ENCODE measurements at places on chromosomes 3 and 15.

- DNase-seq: no peak
Observed at GRCh38 chr3:14214764-14215163, 36.1 kb downstream of the LSM3 start.

- no peak for DNase-seq
Observed at GRCh38 chr3:194166682-194167479, 30.9 kb downstream of the HES1 start.

GRCh38 chr3:143716731-143717130, 131.5 kb downstream of the SLC9A9 start:
- no peak for DNase-seq

- no peak for DNase-seq
Observed at GRCh38 chr3:124576565-124577493, 153.4 kb upstream of the UMPS start.

GRCh38 chr15:49904296-49904695, 214.7 kb downstream of the ATP8B4 start:
- no peak for DNase-seq

DNA sequence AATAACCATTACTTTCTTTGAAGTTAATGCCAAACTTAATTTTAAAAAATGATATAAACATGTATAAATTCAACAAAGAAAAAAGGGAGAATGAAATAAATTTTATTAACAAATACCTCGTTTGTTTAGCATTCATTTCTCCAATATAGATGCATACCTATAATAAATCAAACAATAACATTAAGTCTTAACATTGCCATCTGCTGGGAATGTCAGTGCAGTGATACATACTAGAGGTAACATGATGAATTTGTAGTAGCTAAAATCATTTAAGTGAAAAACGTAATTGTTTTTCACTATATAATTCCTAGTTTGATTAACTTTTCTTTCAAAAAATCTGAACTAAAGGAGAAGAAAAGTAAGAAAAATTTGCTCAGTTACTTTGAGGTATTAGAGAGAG, 340.2 kb upstream of the CBLB start:
- DNase-seq: no peak

- no peak for DNase-seq
Observed at GRCh38 chr3:143850877-143851276, 2.6 kb upstream of the SLC9A9 start.

DNA sequence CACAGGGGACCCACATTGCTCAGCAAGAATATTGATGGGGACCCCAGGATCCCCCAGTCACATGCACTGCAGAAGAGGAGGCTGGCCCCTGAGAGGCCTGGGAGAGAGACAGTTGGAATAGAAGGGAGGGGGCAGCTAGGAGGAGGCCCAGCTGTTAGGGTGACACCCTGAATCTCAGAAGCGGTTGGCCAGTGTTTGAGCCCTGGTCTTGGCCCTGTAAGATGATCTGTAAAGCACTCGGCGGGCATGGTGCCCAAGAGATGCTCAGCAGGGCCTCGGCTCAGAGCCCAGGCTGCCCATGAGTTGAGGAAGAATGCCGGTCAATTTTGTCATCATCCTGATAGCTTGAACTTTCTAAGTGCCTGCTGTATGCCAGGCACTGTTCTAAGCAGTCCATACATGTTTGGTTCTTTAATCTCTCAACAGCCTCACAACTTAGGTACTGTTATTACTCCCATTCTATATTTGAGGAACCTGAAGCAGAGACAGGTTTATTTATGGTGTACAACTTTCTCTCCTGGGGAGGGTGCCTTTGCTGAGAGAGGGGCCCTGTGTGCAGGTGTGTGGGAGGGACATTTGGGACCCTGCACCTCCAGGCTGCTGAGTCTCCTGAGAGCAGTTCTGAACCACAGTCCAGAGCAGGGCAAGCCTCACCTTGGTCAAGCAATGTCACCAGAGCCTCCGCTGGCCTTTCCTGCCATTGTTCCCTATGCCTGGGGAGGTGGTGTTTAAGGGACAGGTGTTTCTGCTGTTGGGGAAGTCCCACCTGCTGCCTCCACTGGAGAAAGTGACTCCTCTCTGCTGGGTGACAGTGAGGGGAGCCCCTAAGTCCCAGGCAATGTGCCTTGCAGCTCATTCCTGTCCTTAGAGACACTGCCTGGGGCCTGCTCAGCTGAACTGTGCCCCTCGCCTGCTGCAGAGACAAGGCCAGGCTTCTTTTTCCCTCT, 26.0 kb downstream of the SLC6A6 start:
- DNase-seq: no peak

DNA sequence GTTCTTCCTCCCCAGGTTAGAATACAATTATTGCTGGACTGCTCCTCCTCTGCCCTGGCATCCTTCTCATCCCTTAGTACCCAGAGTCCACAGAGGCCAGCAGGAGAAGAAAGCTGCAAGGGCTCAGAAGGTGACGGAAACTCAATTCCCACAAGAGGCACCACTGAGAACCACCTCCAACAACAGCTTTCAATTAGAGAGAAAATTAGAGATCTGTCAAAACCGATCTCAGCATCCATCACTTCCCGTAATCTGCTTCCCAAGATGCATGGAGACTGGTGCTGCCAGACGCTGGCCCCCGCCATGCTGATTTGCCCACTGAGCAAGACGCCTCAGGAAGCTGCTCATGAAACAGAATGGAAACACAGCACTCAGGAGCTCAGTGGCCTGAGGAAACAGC, 135.0 kb upstream of the PRICKLE2 start:
- no peak for DNase-seq

- no peak for DNase-seq
Observed at GRCh38 chr3:160106905-160107861, 118.0 kb upstream of the C3orf80 start.

DNA sequence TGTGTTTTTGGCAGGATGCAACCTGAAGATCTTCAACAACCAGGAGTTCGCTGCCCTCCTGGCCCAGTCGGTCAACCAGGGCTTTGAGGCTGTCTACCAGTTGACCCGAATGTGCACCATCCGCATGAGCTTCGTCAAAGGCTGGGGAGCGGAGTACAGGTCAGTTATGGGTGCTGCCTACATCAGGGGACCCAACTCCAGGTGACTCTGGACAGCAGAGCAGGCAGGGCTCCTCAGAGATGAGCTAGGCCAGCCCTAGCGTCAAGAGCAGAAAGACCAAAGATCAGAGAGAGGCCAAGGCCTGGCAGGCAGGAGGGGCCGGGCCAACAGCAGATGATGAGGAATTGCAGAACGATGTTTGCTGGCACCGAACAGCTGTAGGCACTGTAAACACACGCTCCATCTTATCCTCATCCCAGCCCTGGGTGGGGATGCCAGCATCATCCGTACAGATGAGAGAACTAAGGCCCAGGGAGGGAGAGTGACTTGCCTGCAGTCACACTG, 67.1 kb downstream of the AAGAB start:
- no peak for DNase-seq

DNA sequence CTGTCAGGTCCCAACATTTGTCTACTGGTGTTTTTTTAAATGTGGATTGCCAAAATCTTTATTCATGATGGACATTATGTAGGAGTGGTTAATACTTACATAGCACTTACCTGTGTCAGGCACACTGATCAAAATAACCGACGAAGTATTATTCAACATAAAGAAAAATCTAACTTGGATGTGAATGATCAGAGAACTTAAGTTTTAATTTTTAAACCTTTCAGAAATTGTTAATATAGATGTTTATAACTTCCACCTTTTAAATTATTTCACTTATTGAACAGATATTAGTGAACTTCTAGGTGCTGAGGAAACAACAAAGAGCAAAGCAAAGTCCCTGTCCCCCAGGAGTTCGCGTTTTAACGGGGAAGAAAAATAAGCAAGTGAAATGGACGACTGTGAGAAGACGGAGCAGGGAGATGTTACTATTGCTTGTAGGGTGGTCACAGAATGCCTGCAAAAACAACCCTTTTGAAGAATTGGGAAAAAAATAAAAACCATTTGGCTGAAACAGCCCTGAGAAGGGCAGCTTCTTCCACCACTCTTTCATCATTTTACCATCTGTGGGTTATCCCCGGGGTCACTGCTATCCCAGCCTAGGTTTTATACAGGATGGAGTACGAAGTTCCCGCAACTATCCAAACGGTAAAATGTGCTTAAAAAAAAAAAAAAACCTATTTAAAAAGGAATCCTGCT, 915 bp upstream of the APH1B start:
- DNase-seq: no peak

DNA sequence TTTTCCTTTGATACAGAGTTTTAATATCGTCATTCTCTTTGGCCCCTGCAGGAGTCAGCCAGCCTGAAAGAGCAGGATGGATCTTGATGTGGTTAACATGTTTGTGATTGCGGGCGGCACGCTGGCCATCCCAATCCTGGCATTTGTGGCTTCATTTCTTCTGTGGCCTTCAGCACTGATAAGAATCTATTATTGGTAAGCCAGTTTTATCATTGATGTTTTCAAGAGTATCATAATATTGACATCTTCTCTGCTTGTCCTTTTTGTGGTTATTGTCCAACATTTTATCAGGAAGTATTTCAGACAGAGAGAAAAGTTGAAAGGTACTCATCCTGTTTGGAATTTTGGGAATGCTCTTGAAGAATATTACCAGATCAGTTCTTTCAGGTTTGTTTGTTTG, 18.9 kb downstream of the ABHD6 start:
- DNase-seq: no peak

- DNase-seq: no peak
Observed at GRCh38 chr3:67688231-67688630, 33.8 kb upstream of the SUCLG2 start.

GRCh38 chr3:5096336-5097008, 25.6 kb upstream of the ARL8B start:
- no peak for DNase-seq

GRCh38 chr3:174776636-174777035, 82.5 kb upstream of the NAALADL2 start:
- no peak for DNase-seq

GRCh38 chr3:172635588-172635987, 75.3 kb downstream of the NCEH1 start:
- no peak for DNase-seq
